ENCODE measurements at places on chromosomes 13 and 19.

GRCh38 chr13:80100636-80101035, 240.3 kb downstream of the SPRY2 start:
- DNase-seq: no peak

DNA sequence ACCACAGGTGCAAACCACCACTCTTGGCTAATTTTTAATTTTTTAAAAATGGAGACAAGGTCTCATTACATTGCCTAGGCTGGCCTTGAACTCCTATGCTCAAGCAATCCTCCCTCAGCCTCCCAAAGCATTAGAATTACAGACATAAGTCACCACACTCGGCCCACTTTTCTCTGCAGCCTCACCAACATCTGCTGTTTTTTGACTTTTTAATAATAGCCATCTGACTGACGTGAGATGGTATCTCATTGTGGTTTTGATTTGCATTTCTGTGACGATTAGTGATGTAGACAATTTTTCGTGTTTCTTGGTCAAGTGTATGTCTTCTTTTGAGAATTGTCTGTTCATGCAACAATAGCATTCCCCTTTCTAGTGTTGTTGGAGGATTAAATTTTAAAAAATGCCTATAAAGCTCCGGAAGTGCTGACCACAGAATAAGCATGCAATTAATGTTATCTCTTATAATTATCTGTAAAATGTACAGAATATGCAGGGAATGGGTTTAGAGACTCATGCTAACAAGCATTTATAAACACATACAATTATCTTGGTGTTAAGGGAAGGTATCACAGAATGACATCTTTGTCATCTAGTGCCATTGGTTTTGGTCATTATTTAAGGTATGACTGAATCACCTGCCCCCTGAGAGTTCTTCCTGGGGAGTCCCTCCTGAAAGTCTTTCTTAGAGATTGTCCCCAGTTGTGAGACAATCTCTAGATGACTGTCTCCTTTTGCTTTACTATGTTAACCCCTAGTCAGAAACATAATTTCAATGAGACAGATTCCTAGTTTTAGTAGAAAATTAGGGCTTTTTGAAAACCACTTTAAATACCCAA, 118.5 kb upstream of the SERTM1 start:
- no peak for DNase-seq

GRCh38 chr13:112952759-112953551, 16.1 kb upstream of the MCF2L start:
- DNase-seq: no peak

- DNase-seq: no peak
These were observed 45.2 kb upstream of the HMGB1 start for GRCh38 chr13:30510811-30511371.

DNA sequence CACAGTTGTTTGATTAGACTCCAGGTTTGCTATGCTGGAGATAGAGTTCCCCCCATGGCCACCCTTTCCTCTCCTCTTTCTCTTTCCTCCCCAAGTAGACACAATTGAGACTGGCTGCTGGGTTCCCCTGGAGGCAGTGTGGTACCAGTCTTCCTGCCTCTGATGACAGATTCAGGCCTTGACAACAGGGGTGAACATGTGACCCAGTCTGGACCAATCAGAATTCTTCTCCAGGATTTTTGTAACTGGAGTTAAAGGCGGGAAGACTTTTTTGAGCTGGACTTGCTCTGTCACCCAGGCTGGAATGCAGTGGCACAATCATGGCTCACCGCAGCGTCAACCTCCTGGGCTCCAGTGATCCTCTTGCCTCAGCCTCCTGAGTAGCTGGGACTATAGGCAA, 48.7 kb downstream of the CCNE1 start:
- DNase-seq: no peak

- no peak for DNase-seq
These were observed 5.7 kb downstream of the ERF start for GRCh38 chr19:42249149-42249750.

GRCh38 chr13:77388944-77389624, 62.2 kb upstream of the MYCBP2 start:
- no peak for DNase-seq

- DNase-seq: no peak
These were observed 14.0 kb upstream of the RAB20 start for GRCh38 chr13:110575322-110576069.

GRCh38 chr13:24124789-24125476, 35.6 kb upstream of the SPATA13 start:
- no peak for DNase-seq

- DNase-seq: no peak
These were observed 4.2 kb downstream of the DHX34 start for GRCh38 chr19:47353307-47353712.

DNA sequence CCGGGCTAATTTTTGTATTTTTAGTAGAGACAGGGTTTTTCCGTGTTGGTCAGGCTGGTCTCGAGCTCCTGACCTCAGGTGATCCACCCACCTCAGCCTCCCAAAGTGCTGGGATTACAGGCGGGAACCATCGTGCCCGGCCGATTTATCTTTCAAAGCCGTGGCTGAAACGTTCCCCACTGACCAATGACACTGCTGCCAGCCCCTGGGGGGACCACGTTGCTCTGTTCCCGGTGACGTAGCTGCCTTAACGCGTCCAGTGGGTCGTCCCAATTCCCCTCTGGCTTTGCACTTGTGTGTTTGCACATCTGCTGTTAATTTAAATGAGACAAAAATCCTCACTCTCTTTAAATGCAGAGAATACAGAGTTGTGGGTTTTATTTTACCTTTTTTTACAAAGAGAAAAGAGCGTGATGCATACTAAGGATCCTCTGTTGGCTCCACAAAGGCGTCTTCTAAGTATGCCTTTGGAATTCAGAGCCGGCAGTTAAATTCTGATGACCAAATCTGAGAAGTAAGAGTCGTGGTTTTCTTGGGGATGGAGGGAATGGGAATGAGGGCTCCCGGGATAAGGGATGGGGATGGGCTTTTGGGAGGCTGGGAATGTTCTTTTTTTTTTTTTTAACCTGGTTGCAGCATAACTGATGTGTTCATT, 18.6 kb upstream of the LMTK3 start:
- no peak for DNase-seq

- DNase-seq: no peak
These were observed 16.0 kb upstream of the SEMA6B start for GRCh38 chr19:4575267-4576015.

- peak; percentile 26 for DNase-seq
These were observed 1.2 kb downstream of the KLF12 start for GRCh38 chr13:74132776-74133656.

DNA sequence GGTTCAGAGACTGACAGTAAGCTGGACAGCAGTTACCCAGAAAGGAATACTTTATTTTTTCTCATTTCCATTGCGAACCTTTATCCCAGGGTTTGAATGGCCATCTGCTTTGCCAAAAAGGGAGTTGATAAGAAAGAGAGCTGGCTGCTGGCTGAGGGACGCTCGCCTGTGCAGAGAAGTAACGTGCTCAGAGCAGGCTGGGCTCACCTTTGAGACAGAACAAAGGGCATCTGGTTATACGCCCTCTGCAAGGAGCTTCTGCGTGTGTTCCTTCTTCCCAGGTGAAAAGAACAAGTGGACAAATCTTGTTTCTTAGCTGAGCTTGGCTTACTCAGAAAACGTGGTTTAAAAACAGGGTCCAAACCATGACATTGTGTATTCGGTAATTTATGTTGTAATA, 47.4 kb downstream of the EFNB2 start:
- DNase-seq: no peak

GRCh38 chr13:52004511-52005170, 6.6 kb downstream of the ATP7B start:
- no peak for DNase-seq

GRCh38 chr19:35623327-35624010, 5.4 kb upstream of the RBM42 start:
- DNase-seq: no peak

DNA sequence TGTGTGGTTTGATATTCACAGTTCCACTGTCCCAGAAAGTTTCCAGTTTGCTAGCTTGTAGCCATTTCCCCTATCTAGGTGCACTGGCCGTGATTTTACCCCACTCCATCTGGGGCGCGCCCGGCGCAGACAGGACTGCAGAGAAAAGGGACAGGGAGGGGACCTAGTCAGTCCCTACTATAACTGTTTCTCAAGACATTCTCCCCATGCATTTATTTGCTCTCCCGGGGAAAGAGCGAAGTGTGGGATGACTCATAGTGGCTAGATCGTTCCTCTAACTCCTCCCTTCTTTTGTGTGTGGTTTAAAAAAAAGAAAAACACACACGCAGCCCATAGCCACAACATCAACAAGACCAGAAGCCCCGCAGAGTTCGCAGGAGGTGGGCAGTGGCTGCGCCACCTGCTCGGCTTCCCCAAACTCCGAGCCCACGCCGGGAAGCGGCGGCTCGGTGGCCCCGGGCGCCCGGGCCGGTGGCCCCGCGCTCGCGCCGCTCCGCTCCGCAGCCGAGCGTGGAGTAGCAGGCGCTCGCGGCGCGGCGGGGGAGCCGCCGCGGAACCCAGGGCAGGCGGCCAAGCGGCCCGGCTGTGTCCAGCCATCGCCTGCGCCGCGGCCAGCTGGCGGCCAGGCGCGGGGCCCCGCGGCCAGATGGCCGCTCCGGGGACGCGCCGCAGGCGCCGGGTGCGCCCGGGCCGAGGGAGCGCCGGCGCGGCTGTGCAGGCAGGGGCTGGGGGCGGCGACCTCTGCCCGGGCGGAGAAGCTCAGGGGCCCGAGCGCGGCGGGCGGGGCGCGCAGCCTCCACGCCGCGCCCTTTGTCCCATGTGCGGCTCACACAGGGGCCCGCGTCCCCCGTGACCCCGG, 653 bp downstream of the TMTC4 start:
- peak; percentile 21 for DNase-seq

DNA sequence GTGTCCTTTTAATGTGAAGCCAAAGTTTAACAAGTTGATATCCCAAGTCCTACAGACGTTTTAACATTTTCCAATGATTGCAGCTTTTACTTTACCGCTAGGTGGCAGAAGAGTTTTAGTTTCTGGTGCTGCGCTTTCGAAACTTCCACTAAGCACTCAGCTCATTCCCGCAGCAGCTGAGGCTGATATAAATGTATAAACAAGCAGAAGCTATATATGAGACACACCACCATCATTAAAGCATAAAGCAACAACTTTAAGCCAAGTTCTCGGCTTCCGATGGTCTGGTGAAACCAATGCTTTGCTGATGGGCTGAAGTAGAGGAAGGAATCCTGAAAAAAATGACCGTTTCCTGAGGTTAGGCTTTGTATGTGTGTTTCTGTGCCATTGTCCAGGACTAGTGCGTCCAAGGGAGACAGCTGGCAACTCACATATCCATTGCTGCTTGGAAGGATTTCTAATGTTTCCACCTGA, 753.9 kb downstream of the OLFM4 start:
- DNase-seq: no peak

DNA sequence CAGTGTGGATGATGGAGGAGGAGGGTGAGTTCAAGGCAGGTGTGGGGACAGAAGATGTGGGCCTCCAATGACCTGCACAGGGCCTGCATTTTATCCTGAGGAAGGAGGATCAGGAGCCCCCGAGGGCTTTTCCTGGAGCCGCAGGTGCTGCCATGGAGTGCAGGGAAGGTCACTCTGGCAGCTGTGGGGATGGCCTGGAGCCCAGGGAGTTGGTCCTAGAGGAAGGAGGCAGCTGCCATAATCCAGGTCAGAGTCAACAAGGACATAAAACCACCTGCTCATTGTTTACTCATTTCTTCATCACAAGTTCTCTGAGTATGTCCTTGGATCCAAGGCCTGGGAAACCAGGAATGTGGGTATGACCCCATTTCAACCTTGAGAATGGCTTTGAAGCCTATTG, 87.2 kb downstream of the SCGB2B2 start:
- no peak for DNase-seq

DNA sequence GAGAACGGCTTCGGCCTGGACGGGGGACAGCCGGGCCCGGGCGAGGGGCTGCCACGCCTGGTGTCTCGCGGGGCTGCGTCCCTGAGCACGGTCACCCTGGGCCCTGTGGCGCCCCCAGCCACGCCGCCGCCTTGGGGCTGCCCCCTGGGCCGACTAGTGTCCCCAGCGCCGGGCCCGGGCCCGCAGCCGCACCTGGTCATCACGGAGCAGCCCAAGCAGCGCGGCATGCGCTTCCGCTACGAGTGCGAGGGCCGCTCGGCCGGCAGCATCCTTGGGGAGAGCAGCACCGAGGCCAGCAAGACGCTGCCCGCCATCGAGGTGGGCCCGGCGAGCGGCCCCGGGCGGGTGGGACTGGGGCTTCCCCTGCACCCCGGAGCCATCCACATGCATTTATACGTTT, 10.7 kb downstream of the RELB start:
- no peak for DNase-seq

DNA sequence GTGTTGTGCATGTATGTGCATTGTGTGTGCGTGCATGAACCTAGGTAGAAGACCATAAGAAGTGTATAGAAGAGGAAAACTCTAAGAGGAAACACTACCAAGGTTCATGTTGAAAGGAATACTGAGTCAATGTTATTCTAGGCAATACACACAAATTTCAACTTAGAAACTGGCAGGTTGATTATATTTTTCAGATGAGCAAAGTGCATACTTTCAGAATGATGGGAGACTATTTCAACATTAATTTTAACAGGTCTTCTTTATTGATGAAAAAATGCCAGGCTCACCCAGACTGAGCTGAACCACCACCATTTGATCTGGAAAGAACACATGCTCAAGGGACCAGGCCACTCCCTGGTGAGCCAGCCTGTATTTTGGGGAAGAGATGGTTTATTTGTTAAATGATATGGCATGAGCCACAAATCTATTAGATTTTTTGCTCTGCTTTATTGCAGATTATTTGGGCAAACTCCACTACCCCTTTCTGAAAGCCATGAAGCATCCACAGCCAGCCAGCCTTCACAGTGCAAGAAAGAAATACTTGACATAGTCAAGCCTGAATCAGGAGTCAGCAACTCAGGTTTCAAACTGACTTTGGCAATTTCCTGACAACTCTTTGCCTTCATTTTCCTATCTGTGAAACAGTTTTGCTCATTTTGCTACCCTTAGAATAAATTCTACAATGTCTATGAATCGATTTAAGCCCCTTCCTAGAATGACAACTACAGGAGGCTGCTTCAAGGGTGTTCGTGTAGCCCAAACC, 368.9 kb downstream of the COG6 start:
- no peak for DNase-seq

DNA sequence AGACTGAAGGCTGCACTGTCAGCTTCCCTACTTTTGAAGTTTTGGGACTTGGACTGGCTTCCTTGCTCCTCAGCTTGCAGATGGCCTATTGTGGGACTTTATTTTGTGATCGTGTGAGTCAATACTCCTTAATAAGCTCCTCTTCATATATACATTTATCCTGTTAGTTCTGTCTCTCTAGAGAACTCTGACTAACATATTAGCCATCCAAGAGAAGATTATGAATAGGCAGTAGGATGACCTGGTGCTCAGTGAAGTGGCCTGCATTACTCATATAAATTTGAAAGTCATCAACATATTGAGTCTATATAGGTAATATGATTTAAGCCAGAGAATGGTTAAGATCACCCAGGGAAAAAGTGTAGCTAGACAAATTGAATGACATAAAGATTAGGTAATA, 136.3 kb upstream of the UFM1 start:
- DNase-seq: no peak

- no peak for DNase-seq
These were observed 61.4 kb downstream of the RNASEH2B start for GRCh38 chr13:50970956-50971355.

DNA sequence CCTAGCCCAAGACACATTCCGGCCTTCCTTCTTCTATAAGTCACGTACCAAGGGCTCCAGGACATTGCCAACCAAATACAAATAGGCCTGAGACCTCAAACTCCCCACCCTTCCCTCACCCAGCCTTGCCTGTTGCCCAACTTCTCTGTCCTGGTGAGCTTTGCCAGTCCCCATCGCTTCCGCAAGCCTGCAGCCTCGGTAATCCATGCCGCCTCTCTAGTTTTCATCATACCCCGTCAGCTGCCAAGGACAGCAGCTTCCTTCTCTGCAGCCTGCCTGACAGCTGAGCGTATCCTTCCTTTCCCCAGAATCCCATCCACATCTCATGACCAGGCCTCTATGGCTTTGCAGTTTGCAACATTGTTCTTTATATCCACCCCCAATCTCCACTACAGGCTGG, 36.6 kb upstream of the POMP start:
- DNase-seq: no peak
